ENCODE measurements at places on chromosomes 12 and 14. TPM values are rescaled to one million over a fixed set of nuclear protein-coding genes. Genes with fewer than 3 reads are reported as not detected.

The TEX22 gene
- total RNA-seq, result 0.44 TPM

The JPH4 gene
- total RNA-seq, result not detected

The CCDC175 gene
- total RNA-seq, result not detected

The CPNE6 gene
- total RNA-seq, result not detected

The OR10A7 gene
- total RNA-seq, result not detected

The CDKN3 gene
- 17.5 TPM for total RNA-seq

The GALNT9 gene
- 0.81 TPM for total RNA-seq

The SMOC1 gene
- total RNA-seq, result 1.8 TPM

The SERPINA5 gene
- total RNA-seq, result 0.44 TPM
